Purkinje cell (primary cell): ENCODE measurements at places on chromosomes 6 and 20. TPM values are rescaled to one million over a fixed set of nuclear protein-coding genes. Genes with fewer than 3 reads are reported as not detected.

Gene IL20RA
- polyA plus RNA-seq: 91.5 and 153 TPM in 2 replicates

Gene TBXT
- not detected in 2 replicates for polyA plus RNA-seq

Gene NMBR
- polyA plus RNA-seq: 1.1 TPM in 1 of 2 replicates, not detected in the other

Gene TP53TG5
- 2.1 and 3.8 TPM in 2 replicates for polyA plus RNA-seq
